NCI-H446 treated with DMSO at 0.1 percent for 48 hours (cell line): ENCODE measurements at places on chromosomes 6 and 20.

GRCh38 chr6:28643017-28643740 is 117.5 kb downstream of the GPX5 start:
- DNase-seq: peak; percentile 56

DNA sequence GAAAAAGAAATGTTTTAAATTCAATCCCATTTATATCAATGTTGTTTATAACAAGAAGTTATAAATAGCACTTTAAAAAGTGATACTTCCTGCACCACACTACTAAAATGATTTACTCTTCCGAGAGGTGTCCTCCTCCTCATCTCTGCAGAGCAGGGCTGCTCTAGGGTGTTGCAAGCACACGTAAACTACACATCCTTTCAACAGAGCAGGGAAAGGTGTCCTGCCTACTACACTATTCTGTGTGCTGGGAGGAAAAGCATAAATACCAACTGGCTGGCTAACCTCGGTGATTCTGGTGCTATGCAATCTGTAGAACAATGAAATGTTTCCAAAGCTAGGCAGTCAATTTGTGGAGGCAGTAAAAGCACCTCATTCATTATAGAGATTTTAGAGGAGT is 89.5 kb upstream of the MAP7 start:
- no peak for DNase-seq

- DNase-seq: no peak
These were observed 731 bp downstream of the MAK start for GRCh38 chr6:10837622-10837994.

DNA sequence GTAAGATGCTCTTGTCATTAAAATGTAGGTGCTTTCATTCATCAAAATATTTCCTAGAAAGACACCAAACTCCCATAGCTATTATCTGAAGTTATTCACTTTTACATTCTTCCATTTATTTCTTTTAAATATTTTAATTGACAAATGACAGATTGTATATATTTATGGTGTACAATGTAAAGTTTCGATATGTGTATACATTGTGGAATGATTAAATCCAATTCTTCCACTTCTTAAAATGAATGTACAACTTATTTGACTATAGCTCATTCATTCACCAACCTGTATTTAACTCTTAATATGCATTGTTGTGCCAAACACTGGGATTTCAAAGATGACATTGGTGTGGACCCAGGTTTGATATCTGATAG is 41.0 kb downstream of the CCN2 start:
- DNase-seq: no peak

GRCh38 chr6:58419321-58419720 is 1101.9 kb downstream of the PRIM2 start:
- DNase-seq: no peak

DNA sequence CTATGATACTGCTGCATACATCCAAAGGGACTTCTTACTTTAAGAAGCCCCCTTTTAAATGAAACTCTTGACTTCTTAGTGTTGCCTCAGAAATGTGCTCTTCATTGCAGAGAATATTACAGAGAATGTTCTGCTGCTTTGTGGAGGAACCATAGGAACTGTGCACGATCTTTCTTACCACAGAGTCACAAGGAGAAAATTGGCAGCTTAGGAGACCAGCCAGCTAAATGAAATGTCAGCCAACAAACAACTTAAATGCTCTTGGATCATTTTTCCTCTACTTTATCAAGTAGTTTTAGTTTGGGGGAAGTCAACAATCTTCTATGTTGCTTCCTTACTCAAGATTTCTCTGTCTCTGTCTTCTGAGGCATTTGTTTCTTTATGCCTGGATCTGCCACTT is 125.9 kb upstream of the MLIP start:
- no peak for DNase-seq

- DNase-seq: no peak
These were observed 965 bp upstream of the HLA-DOA start for GRCh38 chr6:33010356-33010755.

- DNase-seq: no peak
These were observed 20.8 kb downstream of the SLC35F1 start for GRCh38 chr6:117927866-117928265.

- no peak for DNase-seq
These were observed 95.0 kb downstream of the ARHGAP18 start for GRCh38 chr6:129615020-129615419.

DNA sequence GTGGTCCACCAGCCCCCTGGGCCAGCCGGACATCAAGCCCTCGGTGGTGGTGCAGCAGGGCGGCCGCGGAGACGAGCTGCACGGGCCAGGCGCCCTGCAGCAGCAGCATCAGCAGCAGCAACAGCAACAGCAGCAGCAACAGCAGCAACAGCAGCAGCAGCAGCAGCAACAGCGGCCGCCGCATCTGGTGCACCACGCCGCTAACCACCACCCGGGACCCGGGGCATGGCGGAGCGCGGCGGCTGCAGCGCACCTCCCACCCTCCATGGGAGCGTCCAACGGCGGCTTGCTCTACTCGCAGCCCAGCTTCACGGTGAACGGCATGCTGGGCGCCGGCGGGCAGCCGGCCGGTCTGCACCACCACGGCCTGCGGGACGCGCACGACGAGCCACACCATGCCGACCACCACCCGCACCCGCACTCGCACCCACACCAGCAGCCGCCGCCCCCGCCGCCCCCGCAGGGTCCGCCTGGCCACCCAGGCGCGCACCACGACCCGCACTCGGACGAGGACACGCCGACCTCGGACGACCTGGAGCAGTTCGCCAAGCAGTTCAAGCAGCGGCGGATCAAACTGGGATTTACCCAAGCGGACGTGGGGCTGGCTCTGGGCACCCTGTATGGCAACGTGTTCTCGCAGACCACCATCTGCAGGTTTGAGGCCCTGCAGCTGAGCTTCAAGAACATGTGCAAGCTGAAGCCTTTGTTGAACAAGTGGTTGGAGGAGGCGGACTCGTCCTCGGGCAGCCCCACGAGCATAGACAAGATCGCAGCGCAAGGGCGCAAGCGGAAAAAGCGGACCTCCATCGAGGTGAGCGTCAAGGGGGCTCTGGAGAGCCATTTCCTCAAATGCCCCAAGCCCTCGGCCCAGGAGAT is 1.0 kb downstream of the POU3F2 start:
- no peak for DNase-seq

DNA sequence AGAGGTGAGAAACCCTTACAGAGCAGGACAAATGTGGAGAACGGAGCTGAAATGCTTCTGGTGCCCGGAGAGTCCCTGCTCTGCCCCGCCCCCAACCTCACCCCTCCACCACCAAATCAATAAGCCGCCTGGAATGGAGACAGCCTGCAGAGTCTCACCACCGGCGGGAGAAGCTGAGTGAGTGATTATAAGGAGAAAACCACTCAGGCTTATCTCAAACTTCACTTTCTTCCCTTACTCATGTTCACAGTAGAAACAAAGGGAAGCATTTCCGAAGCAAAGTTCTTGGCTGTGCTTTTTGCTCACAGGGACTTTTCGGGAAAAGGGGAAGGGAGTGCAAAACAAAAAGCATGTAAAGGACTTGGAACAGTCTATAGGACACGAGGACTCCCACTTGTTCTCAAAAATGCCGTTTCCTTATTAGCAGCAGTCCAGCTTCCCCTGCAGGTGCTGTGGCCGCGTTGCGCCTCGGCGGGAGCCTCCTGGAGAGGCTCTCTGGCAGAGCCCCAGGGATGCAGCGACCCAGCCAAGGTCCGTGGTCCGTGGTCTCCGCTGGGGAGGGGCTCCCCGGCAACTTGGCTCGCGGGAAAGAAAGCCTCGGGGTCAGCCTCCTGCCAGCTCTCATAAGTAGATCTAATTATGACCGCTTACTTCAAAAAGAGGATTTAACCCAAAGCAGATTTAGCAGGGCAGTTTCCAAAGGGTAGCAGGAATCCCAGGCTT is 64.8 kb upstream of the TMEM30A start:
- no peak for DNase-seq

- no peak for DNase-seq
These were observed 6.3 kb upstream of the TGM3 start for GRCh38 chr20:2289475-2289874.

DNA sequence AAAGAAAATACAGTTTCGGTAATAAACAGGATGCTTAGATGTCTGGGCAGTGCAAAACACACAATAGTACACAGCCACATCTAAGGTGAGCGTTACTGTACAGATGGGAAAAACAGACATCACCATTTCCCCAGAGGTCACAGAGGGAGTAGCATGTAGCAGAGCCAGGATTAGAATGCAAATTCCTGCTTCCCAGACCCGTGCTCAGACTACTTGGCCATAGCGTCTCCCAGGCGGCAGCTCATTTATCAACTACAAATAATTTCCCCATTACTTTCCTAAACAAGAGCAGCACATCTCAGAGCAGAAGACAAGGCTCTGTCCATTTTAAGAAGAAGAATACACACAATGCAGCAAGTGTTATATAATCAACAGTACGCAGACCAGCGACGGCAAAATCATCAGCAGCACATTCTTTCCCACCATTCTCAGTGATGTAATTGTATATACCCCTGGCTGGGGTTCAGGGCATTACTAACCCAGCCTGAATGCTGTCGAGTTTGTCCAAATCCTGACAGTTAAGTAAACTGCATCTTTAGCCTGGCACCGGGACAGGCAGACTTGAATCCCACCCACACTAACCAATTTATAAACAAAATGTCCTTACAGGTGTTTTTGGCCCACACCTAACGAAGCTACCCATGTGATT is 61.9 kb downstream of the CNKSR3 start:
- no peak for DNase-seq

DNA sequence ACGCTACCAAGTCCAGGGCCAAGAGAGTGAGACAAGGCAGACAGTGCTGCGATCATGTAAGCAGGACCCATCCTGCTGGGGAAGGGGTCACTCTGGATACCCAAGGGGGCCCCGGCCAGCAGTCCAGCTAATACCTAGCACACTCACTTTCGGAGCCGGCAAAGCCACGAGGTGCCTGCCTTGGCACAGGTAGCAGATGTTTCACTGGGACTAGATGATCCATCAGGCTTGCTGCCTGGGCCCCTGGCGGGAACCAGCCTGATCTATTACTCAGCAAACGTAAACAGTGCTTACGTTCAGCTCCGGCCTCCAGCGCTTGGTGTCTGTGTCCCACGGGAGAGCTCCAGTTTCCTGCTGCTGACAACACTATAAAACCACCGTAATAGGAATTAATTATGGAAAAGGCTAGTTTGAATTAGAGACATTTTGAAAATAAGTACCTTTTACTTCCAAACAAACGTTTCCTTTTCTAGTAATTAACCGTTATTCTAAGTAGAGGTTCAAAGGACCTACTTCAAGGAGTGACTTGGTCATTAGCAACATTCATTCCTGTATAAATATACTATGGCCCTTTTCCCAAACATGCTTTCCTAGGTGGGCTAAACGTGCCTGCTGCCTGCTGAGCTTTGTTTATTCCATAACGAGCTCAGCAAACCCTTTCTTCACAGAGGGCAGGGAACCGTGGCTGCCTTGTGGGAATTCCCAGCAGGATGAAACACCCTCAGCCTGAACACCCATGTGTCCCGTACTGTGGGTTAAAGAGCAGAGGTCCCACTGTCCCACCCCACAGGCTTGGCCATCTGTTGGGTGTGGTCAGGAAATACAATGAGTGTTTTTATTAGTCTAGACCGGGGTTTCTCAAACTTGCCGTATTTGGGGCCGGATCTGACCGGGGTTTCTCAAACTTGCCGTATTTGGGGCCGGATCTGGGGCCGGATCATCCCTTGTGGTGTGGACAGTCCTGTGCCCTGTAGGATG is 18.4 kb downstream of the SLC22A23 start:
- peak; percentile 18 for DNase-seq

DNA sequence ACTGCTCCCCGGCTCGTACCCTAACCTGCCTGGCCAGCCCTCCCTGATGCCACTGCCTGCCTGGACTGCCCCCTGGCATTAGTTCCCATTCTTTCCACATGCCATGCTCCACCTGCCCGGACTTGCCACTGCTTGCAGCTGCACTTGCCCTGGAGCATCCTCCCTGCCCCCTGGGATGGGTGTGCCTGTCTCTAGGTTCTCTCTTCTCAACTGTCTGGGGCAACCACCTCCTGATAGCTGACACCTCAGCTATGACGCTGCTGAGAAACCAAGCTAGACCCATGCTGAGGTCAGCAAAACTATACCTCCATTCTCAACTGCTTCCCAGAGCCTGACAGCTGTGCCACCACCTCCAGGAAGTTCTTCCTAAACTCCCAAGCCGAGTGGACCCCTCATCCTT is 72.1 kb downstream of the PERP start:
- DNase-seq: no peak

- no peak for DNase-seq
These were observed 12.8 kb upstream of the ELOVL5 start for GRCh38 chr6:53361549-53362031.

GRCh38 chr20:35010405-35011192 is 54.9 kb downstream of the MYH7B start:
- DNase-seq: no peak

GRCh38 chr6:160260803-160261450 is 2.3 kb upstream of the SLC22A2 start:
- DNase-seq: no peak

- no peak for DNase-seq
These were observed 17.3 kb downstream of the TAF4 start for GRCh38 chr20:62048346-62048761.

DNA sequence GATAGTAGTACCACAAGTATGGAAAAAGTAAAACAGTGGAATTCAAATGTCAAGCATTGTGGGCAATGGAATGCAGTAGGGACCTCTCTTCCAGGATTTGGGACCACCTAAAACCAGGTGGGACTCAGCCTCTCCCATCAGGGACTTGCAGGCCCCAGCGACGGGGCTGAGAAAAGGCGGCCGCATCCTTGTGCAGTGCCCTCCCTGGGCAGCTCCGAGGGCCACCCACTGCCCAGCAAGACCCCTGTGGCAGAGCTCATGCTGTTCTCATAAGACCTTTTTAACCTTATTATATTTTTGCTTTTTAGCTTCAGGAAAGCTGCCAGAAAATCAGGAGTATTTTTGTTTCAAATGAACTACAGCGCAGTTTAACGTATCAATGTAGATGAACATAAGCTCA is 142.6 kb upstream of the RPS6KA2 start:
- no peak for DNase-seq

DNA sequence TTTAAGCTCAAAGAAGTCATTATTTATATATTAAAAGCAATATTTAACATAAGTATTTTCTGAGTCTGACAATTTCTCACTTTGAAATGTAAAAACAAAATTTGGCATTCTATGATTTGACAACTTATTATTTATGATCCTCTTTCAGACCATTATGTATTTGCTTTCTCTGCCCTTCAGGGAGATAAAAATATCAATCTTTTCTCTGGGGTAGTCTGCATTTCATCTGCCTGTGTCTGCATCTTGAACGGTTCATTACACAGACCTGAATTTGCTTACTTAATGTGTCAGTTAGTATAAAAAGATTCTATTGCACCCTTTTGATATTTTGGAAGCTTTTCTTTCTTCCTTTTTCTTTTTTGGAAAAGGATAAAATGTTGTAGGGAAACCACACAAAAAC is 354.0 kb upstream of the RGS17 start:
- DNase-seq: no peak

DNA sequence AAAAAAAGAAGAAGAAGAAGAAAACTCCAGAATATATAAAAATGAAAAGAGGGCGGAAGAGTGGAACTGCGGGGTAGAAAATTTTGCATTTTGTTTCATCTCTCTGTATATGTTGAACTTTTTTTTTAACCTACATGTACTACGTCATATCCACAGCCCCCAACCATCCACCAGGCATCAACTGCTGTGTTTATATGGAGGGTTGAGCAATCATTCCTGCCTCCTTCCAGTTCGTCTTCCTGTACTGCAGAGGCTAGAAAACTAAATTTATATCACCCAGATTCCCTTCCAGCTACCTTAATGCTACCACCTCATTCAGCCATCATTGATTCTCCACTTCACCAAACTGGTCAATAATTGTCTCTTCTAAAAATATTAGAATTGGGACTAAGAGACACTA is 9.5 kb upstream of the SIGLEC1 start:
- no peak for DNase-seq

- DNase-seq: no peak
These were observed 358.1 kb downstream of the RNGTT start for GRCh38 chr6:88605271-88605670.

- peak; percentile 18 for DNase-seq
These were observed 108.4 kb upstream of the SIM1 start for GRCh38 chr6:100573166-100573565.
